ENCODE measurements at places on chromosomes 6 and 20.

GRCh38 chr6:128743974-128744765 lies 138.8 kb upstream of the LAMA2 start:
- DNase-seq = no peak

DNA sequence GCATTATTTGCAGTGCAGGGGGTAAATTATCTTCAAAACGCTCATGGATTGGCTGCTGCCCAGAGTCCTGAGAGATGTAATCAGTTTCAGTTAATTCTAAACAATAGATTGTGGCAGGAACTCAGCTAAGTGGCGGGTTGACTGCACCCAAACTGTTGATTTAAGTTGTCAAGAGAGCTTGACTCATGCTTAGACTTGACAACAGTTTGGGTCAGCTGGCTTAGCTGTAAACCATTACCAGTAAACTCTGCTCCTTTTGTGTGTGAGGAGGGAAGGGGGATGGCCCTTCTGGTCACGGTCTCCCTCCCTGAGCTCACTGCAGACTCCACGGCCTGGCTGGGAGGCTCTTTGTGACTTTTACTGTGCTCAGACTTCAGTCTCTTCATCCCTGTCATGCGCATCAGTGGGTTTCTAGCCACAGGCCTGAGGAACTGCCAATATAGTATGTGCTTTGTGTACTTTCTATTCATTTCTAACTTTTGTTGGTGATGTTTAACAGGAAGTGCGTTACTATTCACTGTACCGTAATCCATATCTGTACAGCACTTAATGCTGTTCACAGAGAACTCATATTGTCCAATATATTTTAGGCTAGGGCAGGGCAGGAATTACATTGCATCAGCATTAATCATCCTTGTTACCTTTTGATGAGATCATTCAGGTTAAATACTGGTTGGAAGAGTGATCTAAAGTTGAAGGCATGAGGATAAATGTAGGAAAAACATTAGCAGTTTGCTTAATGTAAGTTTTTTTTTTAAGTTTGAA lies 488.3 kb downstream of the CDKAL1 start:
- no peak for DNase-seq

DNA sequence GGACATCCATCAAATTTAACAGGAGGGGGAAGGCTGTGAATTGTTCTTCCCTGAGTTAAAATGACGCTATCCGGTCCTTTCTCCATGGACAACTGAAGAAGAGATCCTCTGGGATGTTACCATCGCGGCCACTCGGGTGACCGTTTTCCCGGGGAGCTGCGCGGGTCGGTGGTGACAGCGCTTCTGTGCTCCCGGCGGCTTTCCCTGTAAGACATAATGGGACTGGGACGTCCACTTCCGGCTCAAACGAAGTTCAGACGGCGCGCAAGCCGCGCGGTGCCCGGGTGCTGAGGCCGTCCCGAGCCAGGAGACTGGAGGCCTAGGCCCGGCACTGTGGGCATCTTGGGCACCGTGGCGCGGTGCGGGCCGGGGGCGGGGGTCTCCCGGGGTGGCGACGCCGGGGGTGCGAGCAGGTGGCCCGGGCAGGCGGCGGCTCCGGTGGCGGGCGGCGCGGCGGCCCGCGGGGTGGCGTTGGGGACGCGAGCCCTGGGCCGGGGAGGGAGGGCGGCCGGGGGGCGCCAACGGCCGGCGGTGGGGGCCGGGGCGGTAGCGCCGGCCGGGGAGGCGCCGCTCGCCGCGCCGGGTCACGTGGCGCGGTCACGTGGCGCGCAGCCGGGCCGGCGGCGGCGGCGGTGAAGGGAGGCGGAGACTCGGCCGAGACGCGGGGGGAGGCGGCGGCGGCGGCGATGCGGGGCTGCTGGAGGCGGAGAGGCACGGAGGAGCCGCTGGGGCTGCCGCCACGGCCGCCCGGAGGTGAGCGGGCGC lies 63.6 kb downstream of the GTF2H5 start:
- DNase-seq = peak; percentile 66

- no peak for DNase-seq
Measured at GRCh38 chr6:165665384-165665672, 2.3 kb upstream of the PDE10A start.

- no peak for DNase-seq
Measured at GRCh38 chr6:159203304-159204005, 34.3 kb downstream of the FNDC1 start.

GRCh38 chr6:156183678-156184077 lies 593.5 kb upstream of the ARID1B start:
- no peak for DNase-seq

Measured in CD4-positive, alpha-beta T cell treated with Interferon alpha-2 for 1 hour (primary cell).